ENCODE measurements at places on chromosomes 16 and 17. TPM values are rescaled to one million over a fixed set of nuclear protein-coding genes. Genes with fewer than 3 reads are reported as not detected.

DNA sequence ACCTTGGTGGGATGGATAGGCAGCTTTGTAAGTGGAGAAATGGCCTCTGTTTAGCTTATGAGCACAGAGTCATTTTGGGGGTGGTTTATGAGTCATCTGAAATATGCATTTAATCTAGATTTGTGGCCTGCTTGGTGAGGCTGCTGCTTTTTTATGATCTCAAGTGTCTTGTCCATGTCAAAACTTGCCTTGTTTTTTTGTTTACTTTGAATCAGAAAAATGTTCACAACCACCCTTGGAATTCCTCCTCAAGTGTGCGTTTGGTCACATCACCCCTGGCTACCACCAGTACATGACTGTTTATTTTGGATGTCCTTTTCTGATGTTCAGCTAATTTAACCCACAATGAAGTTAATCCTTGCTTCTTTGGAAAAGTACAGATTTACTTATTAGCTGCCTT lies 64.6 kb downstream of the FTO start:
- no peak for DNase-seq

Gene CSH1
- not detected for total RNA-seq

DNA sequence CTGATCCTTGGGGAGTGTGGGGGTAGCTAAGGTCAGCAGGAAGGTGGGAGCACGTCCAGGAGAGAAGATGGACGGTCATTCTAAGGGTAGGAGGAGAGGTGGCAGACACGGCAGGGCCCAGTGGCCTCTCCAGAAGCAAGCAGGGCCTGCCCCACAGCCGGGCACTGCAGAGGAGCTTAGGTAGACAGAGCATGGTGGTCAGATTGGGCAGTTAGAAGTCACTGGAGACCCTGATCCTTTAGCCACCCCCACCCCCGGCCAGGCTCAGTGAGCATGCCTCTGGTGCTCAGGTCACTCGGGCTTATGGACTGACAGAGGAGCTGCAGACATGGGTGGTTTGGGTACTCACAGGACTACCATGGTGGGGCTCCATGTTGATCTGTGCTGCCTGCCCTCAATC lies 26.3 kb downstream of the NLRP1 start:
- DNase-seq, result no peak

- no peak for DNase-seq
These were observed 6.7 kb upstream of the PHKG2 start for GRCh38 chr16:30741461-30741914.

- DNase-seq, result no peak
These were observed 10.8 kb downstream of the SSH2 start for GRCh38 chr17:29918922-29919856.

DNA sequence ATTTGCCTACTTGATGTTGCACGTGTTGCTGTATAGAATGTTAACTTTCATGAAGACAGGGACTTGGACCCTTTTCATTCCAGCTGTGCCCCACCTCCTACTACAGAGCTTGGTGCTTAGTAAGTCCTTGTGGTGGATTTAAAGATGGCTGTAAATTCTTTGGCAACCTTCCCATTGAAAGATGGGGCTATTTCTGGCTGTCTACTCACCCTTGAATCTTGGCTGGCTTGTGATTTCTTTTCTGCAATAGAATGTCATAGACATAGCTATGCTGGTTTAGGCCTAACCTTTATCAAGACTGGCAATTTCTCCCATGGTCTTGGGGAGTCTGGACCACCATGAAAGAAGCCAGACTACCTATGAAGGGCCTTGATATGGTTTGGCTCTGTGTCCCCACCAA lies 59.0 kb downstream of the ACSM2A start:
- no peak for DNase-seq

DNA sequence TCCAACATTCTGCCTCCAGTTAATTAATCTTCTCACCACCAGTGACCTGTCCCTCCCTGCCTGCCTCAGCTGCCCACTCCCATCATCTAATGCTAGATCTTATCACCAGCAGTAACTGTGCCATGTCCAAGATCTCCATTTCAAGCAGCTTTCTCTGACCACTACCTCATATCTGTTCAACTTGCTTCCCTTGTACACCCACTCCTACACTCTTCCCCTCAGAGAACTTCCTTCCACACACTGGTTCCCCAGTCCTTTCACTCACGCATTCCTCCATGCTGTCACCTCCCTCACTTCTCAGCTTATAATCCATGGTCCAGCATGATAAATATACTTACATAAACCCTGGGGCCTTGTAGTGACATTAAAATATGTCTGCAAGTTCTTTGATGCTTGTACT lies 31.8 kb upstream of the DYNLL2 start:
- no peak for DNase-seq

Gene PRAC2
- total RNA-seq, result not detected

GRCh38 chr17:22270381-22270780 lies 578.1 kb downstream of the KCNJ18 start:
- DNase-seq, result no peak

Gene TAF1C
- 87.1 TPM for total RNA-seq

DNA sequence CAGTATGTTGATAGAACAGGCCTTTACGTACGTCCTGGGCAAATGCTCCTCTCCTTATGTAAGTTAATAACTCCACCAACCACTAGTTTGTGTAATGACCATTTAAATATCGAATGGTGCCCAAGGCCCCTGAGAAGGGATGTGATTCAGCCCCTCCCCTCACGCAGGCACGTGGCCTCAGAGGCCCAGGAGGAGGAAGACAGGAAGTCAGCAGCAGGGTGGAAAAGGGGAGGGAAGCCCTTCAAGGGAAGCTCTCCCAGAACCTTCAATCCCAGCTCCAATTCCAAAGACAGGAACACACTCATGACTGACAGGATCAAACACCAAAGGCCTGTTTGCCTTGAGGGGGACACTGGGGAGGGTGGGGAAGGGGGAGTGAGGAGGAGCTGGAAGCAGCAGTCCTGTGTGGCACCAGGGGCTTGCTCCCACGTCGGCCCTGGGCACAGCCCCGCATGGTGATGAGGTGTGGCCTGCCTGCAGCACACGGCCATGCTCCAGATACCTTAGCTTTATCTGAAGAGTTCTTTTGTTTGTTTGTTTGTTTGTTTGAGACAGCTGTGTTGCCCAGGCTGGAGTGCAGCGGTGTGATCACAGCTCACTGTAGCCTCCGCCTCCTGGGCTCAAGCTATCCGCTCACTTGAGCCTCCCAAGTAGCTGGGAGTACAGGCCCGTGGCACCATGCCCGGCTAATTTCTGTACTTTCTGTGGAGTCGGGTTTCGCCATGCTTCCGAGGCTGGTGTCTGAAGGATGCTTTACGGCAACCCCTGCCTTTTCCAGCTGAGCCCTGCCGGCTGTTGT lies 105.0 kb downstream of the ZNF778 start:
- DNase-seq, result no peak

- DNase-seq, result no peak
These were observed 25.2 kb downstream of the DEF8 start for GRCh38 chr16:89973654-89974335.

DNA sequence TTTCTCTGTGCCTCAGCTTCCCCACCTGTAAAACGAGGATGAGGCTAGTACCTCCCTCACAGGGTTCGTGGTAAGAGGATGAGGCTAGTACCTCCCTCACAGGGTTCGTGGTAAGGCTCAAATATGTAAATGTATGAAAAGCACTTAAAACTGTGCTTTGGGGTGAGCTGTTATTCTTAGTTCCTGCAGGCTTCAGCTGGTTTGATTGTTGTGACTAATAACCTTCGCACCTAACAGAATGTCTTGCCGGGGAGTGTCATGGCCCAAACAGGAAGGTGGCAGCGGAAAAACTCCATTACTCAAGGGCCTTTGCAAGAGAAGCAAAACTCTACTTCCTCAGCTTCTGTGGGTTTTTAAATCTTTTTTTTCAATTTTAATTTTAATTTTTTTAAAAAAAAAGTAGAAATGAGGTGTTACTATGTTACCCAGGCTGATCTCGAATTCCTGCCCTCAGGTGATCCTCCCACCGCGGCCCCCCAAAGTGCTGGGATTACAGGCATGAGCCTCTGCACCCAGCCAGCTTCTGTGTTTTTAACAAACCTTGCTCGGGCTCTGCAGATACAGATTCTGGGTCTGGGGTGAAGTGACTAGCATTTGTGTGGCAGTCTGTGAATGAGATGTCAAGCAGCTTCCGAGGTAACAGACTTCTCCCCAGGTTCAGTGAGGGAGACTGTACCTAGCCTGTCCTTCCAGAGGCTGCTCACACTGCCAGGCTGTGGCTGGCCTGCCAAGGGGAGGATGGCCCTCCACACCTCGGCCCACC lies 103.0 kb downstream of the RAB11FIP4 start:
- DNase-seq, result no peak

Gene KCNJ2
- total RNA-seq, result 2.6 TPM

Gene GAS2L2
- total RNA-seq, result 0.11 TPM

Gene NTN3
- total RNA-seq, result 2.5 TPM

GRCh38 chr16:740764-741505 lies at the start of gene CIAO3:
Gene CIAO3 (minus strand): TSS chr16:740997. CDS start chr16:740985, 12 bp downstream.
- DNase-seq, result peak; percentile 93

Gene SLC2A4
- 2.0 TPM for total RNA-seq

Gene HS3ST4
- total RNA-seq, result 0.69 TPM

DNA sequence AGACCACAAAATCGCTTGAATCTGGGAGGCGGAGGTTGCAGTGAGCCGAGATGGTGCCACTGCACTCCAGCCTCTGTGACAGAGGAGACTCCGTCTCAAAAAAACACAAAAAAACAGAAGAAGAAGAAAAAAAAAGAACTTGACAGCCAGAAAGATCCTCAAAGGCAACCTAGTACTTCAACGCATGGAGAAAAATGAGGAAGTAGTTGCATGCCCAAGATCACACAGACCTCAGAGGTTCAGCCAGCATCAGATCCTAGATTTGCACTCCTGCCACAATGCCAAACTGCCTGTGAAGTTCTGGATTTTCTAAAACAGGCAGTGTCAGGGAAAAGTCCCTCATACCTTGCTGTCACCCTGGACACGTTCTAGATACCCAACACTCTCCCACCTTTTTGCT lies 1.5 kb downstream of the ATPAF2 start:
- no peak for DNase-seq

GRCh38 chr16:66442502-66443268 lies 15.6 kb downstream of the BEAN1 start:
- no peak for DNase-seq

Gene CDRT15L2
- total RNA-seq, result not detected

Gene PMFBP1
- 3.9 TPM for total RNA-seq

- DNase-seq, result no peak
These were observed 19.4 kb downstream of the CIAPIN1 start for GRCh38 chr16:57427824-57428223.

DNA sequence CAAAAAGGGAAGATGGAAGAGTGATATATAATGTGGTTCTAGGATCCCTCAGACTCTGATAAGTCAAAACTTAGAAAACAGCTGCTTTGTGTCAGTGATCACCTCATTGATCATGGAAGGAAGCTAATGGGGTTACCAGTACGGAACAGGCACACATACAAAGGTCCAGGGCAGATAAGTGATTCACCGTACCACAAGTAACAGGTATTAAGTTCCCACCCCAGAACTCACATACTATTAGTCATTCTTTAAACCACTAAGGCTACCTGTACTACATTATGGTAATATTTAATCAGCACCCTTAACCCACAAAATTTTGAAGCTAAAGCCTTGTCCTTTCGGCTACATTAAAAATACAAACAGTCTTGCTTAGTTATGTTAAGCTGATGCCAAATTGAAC lies 17.4 kb downstream of the RNF43 start:
- no peak for DNase-seq

GRCh38 chr16:68350813-68351350 lies 40.1 kb downstream of the PRMT7 start:
- DNase-seq, result no peak

Gene TBC1D28
- 0.16 TPM for total RNA-seq

DNA sequence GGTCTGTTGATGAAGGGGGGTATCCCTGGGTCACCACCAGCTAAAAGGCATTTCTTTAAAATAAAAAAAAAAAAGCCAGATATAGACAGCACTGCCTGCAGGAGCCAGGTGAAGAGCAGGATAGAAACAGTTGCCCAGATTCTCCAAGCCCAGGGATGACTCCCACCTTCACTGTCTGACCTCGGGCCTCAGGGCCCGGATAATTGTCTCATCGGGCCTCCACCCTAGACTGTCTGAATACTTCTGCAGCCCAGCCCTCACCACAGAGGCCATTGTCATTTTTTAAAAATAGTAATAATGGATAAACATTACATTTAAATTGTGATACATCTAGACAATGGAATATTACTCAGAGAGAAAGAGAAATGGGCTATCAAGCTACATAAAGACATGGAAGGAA lies 92.8 kb upstream of the TNRC6C start:
- no peak for DNase-seq

DNA sequence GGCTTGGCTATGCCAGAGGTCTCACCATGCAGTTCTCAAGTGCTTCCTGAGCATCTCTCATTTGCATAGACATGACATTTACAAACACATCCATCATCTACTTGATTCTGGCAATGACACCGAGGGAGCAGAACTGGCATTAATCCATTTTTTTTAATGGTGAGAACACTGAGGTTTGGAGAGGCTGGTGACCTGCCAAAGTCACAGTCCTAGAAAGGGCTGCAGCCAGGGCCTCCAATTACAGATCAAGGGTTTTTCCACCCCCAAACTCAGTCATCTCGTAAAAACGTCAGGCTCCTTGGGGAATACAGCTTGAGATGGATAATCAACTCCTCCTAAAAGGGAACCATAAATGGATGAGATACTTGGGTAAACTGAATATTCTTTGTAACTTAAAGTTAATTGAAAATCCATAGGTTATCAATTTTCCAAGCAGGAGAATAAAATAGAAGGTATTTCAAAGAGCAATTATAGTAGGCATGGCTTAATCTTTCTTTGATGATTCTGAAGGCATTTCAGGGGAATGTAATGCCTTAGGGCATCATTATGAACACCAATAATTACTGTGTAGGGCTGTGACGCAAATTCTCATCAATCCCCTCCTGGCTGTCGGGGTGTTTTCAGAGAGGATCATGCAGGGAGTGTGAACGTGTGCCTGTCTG lies 9.4 kb upstream of the MEOX1 start:
- no peak for DNase-seq

DNA sequence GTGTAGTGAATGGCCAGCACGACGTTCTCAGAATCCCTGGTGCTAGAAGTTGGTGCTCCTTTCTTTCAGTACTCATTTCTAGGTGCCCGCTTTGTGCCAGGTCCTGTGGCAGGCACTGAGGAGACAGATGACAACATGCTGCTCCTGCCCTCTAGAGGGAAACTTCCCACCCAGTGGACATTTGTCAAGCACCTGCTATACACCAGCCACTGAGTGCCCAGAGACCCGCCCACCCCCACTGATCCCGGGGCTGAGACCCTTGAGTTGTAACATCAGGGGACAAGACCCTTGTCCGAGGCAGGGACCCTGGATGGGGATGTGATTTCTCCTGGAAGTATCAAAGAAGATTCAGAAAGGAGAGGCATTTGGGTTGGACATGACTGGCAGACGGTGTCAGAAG lies 25.1 kb downstream of the UNC13D start:
- DNase-seq, result no peak

Gene TBC1D3K
- not detected for total RNA-seq

Gene GNG13
- total RNA-seq, result not detected

Gene NOD2
- not detected for total RNA-seq

- DNase-seq, result no peak
These were observed 37.5 kb downstream of the SOCS3 start for GRCh38 chr17:78322327-78322857.

Data from progenitor cell of endocrine pancreas (in vitro differentiated cells).